ENCODE measurements at places on chromosomes 5 and 9. TPM values are rescaled to one million over a fixed set of nuclear protein-coding genes. Genes with fewer than 3 reads are reported as not detected.

- peak; percentile 10 for DNase-seq
Observed at GRCh38 chr9:34046784-34047379, 1.8 kb downstream of the UBAP2 start.

DNA sequence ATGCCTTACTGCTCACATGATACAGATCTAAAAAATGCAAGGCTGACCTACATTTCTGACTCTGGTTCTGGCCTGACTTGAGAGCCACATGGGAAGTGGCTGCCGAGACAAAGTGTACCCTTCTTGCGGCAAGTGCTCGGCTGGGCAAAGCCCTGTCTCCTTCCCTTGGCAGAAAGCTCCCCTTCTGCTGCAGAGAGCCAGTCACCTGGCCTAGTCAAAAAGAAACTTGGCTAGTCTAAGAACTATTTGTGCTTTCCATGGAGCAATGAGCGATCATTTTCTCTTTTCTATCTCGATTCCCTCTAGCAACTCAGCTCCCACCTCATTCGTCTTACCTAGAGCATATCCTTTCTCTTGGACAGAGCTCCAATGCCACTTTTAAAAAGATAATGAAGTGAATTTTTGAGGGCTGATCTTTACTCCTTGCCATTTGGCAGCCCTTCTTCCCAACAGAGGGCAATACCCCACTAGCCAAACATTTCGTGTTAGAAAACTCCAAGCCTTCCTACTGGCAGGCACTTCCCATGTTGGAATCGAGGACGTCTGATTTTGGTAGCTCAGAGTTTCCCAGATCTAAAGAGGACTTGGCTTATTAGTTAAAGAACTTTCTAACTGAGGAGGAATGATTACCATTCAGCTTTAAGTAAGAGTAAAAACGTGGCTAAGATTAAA, 108.1 kb upstream of the PRRC1 start:
- no peak for DNase-seq

DNA sequence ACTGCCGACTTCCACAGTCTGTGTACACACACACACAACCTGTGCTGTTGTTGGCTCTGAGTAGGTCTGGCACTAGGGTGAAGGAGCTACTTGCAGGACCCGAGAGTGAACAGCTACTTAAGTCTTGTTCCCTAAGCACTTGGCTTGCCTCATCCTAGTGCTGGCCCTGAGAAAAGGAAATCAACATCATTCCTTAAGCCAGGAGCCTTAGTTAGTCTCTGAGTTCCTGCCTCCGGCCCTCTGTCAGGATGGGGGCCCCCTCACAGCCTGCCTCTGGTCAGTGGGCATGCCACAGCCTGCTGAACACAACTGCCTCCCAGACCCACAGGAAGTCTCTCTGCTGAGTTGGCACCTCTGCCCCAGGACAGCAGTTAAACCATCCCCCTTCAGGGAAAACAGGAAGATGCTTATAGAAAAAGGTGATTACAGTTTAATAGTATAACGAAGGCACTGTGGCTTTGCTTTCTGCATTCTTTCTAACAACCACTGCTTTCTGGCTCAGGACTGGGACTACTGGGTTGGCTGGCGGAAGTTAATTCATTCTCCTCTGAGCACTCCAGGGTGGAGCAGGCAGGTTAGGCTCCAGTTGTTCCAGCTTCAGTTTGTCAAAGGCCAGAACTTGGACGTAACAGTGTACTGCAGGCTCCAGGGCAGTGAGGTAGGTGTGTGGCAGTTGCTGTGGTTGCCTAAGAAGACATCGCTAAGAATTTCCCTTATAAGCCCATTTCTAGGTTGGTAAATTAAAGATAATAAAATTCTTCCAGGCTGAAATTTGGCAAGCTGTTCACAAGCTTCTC, 2.8 kb downstream of the MAMDC2 start:
- no peak for DNase-seq

DNA sequence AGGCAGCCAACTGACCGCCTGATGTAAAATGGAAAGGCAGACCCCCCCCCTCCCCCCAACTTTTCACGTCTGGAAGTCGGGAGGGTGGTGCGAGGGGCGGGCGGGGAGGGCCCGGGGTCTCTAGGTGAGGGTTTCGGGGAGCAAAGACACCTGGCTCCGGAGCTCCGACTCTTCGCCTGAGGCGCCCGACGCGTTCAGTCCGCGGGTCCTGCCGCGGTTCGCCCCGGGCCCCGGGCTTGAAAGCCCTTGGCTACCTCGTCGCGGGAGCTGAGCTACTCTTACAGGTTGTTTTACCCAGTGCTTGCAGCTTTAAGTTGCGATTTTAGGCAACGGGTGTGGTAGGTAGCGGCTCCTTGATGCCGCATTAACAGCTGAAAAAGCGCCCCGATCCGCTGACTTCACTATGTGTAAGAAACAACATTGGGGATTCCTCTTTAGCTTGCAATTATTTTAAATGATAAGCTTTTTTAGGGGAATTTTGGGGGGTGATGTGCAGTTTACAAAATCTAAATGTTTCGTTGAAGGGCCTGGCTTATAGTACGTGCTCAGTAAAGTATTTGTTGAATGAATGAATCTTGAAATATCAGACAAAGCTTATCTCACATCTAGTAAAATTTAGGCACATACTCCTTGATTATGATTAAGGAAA, 722 bp downstream of the CDC42SE2 start:
- peak; percentile 28 for DNase-seq

DNA sequence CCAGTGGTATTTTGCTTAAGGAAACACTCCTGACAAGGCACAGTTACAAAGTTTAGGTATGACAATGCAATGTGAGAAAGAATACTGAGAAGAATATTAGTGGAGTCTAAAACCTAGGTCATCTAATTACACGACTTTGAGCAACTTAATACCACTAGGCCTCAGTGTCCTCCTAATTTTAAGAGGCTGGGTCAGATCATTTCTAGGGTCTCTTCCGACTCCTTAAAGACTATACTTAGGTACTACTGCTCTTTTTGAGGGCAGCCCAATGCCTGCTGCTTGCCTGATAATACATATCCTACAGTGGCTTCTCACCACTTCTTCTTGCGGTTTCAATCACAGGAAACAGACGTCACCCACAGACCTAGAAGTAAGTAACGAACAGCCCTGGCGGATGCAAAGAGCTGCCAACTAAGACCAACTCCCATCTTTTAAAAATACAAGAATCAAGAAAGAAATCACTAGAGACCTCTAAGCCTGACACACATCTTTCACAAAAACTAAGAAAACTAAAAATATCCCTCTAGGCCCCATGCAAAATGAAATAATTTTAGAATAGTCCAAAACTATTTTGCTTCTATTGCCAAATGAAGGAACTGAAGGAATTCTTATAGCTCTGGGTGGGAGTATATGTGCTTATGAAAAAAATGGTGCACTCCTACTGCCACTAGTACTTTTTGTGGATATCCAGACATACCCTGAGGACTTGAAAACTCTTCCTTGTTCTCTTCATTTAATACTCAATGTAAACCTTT, 13.1 kb downstream of the DIAPH1 start:
- DNase-seq: no peak

SEMA5A gene
- 12.5 TPM for total RNA-seq

CACNA1B gene
- total RNA-seq: not detected

OR2S2 gene
- 0.90 TPM for total RNA-seq

Data from IMR-90 (cell line).